ENCODE measurements at places on chromosomes 3 and 15. TPM values are rescaled to one million over a fixed set of nuclear protein-coding genes. Genes with fewer than 3 reads are reported as not detected.

DNA sequence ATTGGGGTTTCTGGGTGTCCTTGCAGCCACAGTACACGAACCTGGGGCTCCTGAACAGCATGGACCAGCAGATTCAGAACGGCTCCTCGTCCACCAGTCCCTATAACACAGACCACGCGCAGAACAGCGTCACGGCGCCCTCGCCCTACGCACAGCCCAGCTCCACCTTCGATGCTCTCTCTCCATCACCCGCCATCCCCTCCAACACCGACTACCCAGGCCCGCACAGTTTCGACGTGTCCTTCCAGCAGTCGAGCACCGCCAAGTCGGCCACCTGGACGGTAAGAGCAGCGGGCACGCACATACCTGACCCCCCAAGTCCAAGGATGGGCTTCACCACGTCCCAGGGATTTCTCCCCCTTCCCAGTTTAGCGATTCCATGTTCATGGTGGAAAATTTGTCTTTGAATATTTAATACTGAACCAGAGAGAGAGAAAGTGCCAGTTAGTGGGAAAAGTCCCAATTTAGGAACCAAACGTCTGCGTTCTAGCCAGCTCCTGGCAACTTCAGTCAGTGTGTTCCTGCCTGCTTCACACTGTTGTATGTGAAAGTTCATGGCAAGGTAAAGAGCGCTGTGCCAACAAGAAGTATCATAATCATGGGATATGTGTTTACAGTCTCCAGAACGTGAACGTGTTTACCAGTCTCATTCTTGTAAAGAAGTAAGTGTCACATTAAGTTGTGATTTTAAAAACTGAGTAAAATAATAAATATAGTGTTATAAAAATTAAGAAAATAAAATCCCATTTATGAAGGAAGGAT lies 177.2 kb downstream of the TP63 start:
- no peak for DNase-seq

DNA sequence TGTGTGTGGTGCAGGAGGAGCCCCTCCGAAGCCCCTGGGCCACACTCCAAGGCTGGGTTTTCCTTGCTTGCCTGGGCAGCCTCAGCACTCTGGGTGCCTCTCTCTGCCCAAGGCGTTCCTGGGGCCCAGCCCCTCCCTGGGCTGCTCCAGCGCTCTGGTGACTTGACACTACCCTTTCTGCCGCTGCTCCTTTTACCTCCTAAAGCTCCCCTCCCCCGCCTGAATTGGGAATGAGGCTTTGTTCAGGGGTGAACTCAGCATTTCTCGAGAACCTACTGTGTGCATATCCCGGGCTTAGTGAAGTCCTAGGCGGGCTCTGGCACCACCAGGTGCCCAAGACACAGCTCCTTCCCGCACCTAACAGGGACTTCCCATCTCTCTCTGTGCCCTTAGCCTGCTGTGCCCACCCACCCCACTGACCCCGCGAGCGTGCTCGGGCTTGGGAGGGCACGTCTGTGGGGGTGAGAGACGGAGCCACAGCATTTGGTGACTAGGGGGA lies 1.2 kb upstream of the BAHD1 start:
- no peak for DNase-seq

DNA sequence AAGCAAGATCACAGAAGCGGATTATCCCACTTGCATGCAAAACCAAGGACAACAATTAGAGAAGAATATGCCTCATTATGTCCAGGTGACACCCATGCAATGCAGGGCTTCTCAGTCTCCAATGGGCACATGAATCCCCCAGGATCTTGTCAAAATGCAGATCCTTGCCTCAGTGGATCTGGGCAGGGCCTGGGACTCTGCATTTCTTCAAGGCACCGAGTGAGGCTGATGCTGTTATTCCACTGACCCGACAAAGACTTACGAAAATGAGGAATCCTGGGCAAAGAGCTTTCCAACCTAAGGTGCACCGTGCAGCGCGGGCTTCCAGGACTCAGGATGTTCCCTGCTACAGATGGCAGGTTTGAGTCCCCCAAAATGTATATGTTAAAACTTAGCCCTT lies 99.2 kb downstream of the ATP10A start:
- no peak for DNase-seq

The ANKUB1 gene
- total RNA-seq = not detected

The FYCO1 gene
- total RNA-seq = 16.1 TPM

DNA sequence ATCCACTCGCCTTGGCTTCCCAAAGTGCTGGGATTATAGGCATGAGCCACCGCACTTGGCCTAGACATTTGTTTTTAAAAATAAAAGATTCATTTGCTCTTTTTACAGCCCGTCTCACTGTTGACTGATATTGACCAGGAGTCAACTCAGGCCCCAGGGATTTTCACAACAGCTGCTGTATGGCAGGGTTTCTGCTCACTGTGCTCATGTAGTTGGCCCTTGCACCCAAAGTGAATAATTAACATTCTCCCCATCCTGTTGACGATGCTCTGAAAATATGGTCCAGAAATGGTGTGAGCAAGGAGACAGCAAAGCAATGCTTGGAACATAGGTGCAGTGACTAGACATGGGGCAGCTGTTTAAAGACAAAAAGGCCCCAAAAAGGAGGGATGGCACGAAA lies 2.9 kb upstream of the CCR5 start:
- no peak for DNase-seq

DNA sequence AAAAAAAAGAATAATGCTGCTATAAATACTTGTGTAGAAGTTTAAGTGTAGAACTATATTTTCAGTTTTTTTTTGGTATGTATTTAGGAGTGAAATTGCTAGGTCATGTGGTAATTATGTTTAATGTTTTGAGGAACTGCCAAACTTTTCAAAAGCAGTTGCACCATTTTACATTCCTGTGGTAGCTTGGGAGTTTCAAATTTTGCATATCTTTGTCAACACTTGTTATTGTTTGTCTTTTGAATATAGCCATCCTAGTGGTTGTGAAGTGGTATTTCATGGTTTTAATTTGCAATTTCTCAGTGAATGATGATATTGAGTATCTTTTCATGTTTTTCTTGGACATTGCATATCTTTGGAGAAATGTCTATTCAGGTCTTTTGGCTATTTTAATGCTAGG lies 30.4 kb downstream of the SKIL start:
- DNase-seq = peak; percentile 11

GRCh38 chr15:91864664-91865063 lies 11.2 kb downstream of the SLCO3A1 start:
- no peak for DNase-seq

- DNase-seq = no peak
Observed at GRCh38 chr3:34504775-34505174, 706.3 kb downstream of the PDCD6IP start.

The ACOX2 gene
- total RNA-seq = 17.8 TPM

DNA sequence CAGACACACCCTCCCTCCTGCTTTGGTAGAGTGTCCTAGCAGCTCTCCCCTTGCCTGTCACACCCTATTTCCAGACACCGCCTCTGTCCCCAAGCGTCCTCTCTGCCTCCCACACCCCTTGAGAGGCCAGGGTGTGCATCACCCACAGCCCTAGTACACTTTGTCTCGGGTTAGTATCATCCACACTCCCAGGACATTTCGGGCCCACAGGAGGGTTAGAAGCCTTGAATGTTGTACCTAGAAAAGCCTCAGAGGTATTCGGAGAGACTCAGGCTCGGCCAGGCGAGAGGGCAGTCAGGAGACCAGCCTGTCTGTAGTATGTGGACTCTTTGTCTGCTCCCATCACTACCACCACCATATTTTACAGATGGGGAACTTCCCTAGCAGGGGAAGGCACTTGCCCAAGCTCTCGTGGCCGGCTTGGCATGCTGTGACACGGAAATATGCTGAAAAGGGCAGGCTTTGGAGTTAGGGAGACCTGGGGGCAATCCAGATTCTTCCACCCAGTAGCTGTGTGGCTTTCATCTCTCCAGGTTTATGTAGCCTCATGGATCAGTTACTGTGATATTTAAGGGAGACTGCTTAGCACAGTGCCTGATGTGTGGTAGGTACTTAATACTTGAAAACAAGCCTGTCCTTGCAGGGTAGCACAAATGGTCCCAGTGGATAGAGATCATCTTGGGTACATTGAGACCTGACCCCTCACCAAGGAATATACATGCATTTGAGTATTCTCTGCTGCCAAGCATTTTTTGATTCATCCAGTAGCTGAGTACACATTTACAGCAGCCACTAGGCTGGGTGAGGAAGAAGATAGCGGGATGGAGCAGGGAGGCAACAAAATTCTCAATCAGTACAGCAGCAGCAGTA lies 1.4 kb downstream of the TMEM43 start:
- DNase-seq = no peak

DNA sequence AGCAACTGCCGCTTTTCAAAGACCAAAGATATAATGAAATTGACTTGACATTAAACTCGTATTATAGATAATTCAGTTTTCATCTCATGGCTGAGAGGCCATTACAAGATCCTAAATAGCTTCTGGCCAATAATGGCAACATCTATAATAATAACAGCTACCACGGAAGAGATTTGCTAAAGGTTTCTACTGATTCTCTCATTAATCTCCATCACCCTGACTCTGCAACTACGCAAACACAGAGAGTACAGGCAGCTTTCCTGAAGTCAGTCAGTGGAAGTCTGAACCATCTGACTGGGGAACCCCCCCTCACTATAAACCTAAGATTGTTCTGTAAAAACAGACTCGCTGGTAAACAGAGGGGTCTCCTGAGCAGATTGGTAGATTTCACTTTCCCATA lies 257.1 kb downstream of the MAGI1 start:
- no peak for DNase-seq

DNA sequence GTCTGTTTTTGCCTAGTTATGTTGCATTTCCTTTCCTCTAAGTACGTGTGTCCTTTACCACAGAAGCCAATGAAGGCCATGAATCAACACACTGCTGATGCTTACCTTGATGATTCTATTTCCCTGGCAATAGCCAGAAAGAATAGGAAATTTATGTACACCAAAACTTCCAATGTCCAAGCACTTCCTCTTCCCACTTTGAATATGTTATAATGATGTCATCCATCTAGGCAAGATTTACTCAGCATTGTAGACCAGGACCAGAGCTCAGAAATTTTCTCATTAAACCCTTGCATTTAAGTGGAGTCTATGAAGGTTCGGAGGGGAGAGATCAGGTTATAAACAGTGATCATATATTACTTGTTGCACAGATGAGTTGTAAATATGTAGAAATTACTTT lies 126.0 kb downstream of the THRB start:
- no peak for DNase-seq

- no peak for DNase-seq
Observed at GRCh38 chr3:39108200-39108710, 775 bp downstream of the TTC21A start.

The CPLX3 gene
- not detected for total RNA-seq

GRCh38 chr3:71652781-71653413 lies 69.4 kb upstream of the FOXP1 start:
- DNase-seq = peak; percentile 72

The THSD4 gene
- total RNA-seq = 31.1 TPM

- DNase-seq = no peak
Observed at GRCh38 chr3:48140336-48140757, 47.9 kb downstream of the CDC25A start.

- no peak for DNase-seq
Observed at GRCh38 chr3:18809640-18810305, 338.5 kb upstream of the KCNH8 start.

DNA sequence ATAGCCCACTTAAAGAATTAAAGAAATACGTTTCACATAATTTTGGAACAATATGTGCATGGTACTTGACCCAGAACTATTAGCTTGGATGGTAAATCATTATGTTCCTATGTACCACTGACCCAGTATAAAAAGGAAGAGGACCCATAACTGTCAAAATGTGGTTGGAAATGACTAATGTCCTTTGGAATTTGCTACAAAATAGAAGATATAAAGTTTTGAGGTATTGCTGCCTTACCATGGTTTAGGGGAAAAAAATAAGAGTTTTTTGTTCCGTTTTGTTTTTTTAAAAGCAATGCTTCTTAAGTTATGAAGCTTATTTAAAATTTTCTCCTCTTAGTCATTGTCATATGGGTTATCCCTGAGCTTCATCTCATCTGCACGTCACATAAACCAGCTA lies 15.8 kb upstream of the TFDP2 start:
- no peak for DNase-seq

DNA sequence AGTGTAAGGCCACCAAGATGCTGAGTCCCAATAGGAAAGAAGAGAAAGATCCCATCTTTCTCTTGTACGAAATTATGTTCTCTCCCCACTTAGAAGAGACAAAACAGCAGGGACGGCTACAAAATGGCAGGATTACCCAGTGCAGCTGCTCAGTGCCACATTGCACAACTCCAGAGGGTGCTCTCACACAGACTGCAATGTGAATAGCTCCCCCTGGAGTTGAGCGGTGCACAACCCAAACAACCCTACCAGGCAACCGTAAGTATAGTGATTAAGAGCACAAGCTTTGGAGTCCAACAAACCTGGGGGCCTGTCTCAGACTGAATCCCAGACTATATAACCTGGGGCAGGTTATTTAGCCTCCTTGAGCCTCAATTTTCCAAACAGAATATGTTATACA lies 3.1 kb upstream of the BHLHE40 start:
- peak; percentile 63 for DNase-seq

The SCAMP5 gene
- total RNA-seq = 0.36 TPM

DNA sequence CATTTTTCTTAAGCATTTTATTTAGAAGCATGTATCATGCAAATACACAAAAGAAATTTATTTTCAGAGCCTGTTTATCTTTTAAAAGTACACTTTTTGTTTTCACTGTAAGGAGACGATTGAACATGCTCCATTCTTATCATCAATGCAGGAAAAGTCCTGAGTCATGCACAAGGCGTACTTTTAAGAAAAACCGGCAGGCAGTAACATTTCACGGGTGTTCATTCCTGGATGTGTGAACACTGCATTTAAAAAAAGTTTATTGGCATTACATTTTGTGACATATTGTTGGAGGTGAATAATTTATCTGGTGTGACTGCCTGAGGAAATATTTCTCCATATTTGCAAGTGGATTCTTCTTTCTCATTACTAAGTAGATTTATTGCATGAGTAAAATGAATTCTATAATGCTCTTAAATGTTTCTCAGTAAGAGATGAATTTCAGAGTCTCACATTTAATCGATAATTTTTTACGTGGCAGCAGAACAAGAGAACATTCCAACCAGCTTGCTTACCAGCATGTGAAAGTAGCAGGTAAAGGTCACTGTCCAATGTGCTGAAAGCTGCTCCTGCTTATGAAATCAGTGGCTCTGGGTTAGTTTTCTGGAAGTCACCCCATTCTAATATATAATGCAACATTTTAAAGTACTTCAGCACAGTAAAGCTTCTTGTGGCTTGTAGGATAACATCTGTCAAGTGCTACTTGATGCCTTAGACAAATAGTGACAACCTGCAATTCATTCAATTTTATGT lies 87.0 kb downstream of the SV2B start:
- DNase-seq = peak; percentile 26

- DNase-seq = no peak
Observed at GRCh38 chr3:126156468-126156867, 23.9 kb downstream of the ALDH1L1 start.

GRCh38 chr3:32910954-32911353 lies 40.5 kb upstream of the CCR4 start:
- DNase-seq = no peak
